ENCODE measurements at places on chromosomes 1 and 21. TPM values are rescaled to one million over a fixed set of nuclear protein-coding genes. Genes with fewer than 3 reads are reported as not detected.
A peak's percentile ranks its signal among the peaks of the same experiment; 100 is the strongest.

GRCh38 chr1:154379301-154379700 lies 25.8 kb upstream of the IL6R start:
- DNase-seq: no peak

The AMPD1 gene
- polyA plus RNA-seq: not detected

- no peak for DNase-seq
Observed at GRCh38 chr1:225362805-225363204, 65.0 kb downstream of the LBR start.

The CORT gene
- 0.76 TPM for polyA plus RNA-seq

DNA sequence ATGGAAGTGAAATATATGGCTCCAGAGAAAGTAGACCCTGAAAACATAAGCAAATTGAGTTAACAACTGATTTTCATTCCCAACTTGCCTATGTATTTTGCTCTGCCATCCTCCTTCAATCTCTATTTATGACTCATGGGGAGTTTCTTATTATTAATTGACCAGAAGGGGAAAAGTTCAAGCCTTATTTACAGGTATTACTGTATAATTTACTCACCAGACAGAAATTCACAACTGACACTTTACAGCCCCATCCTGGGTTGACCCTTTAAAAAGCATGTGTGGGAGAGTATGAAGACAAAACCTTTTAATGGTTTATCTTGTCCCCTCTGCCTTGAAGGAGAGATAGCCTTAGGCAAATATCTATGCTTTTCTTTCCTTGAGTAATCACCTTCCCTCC lies 39.8 kb upstream of the C1orf53 start:
- no peak for DNase-seq

The SPATA1 gene
- 1.7 TPM for polyA plus RNA-seq

DNA sequence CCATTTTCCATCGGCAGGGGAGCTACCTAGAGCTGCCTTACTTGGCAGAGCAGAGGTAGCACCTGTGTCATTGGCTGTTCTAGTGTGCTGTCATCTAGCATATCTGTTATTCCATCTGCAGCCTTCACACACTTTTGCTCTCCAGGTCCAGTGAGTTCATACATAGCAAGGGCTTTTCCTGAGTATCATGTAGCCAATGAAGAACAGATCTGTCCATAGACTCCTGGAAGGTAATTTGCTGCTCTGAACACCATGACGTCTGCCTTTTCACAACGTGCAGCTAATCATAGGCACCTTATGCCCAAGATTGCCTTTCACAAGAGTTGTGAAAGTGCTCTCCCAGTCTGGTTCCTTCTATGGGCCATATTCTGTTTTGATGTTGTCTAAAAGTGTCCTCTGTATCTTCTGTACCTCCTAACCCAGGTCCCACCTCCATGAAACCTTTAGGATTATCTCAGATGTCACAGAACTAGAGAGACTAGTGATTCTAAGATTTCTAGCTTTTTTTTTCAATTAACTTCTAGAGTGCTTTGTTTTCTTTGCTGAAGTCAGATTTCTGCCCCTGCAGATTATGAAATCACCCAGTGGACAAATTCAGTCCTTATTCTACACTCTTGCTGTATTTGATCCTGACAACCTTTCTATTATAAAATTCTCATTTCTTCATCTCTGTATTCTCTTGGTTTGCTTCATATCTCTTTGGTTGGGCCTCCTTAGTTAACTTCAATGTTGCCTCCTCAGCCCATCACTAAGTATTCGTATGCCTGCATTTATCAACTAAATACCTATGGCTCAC lies 134.8 kb downstream of the PBX1 start:
- DNase-seq: no peak

The TDRD10 gene
- polyA plus RNA-seq: 0.71 TPM

DNA sequence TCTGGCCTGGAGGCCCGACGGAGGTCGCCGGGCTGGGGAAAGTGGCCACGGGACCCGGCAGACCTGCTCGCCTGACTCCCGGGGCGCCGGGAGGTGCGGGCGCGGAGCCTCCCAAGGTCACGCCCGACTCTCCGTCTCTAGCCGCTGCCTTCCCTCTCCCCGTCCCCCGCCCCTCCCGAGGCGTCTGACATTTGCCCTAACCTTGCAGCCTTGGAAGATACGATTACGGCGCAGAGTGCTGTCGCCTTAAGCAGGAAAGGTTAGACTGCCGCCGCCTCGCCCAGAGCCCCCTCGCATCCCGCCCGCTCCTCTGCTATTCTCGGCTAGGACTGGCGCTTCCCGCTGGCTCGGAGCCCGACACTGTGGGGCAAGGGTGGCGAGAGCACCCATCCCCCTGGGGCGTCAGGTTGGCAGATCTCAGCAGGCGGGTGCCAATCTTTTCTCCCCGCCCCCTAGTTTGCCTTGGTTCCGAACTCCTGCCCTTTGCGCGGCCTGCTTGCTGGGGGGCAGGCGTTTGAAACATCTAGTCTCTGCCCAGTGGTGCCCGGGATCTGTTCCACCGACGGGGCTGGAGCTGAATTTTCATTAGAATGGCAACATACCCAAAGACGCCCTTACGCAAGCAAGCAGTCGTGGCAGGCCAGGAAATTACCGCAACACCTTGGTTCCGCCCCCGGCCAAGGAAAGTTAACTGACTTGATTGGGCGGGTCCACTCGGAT lies 835 bp downstream of the PGM1 start:
- peak; percentile 29 for DNase-seq

The PPM1J gene
- 1.1 TPM for polyA plus RNA-seq

DNA sequence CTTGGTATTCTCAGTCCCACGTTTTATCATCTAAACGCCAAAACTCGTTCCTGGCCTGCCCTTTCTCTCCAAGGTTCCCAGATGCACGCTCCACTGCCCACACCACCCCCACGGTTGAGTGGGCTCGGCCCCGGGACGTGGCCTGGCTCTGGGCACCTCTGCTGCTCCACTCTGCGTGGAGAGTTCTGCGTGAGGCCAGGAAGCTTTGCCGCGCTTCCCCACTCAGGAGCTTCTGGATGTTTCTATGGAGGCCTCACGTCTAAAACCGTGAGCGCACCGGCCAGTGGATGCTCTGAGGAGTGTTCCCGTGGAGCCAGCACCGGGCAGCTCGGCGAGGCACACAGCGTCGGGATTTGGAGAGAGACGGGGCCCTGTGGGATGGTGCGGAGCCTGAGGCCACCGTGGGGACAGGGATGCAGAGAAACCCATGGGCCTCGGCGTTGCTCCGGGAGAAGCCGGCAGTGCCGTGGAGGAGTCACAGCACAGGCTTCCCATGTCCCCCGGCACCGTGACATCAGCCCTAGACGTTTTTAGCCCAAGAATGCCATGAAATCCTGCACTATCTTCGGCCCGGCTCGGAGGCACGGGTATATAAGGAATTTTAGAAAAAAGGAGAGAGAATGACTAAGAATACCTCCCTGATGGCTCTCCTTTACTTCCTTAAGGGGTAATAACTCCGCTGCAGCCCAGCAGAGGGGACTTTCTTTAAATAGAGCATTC lies 125.9 kb downstream of the PRDM16 start:
- no peak for DNase-seq

DNA sequence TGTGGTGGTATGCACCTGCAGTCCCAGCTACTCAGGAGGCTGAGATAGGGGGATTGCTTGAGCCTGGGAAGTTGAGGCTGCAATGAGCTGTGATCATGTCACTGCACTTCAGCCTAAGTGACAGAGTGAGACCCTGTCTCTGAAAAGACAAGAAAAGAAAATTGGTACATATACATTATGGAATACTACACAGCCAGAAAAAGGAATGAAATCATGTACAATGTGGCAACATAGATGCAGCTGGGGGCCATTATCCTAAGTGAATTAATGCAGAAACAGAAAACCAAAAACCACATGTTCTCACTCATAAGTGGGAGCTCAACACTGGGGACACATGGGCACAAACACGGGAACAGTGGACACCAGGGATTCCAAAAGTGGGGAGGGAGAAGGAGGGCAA lies 7.1 kb upstream of the CFAP107 start:
- no peak for DNase-seq

The ADAMTS1 gene
- 110 TPM for polyA plus RNA-seq

- DNase-seq: no peak
Observed at GRCh38 chr1:2791027-2791760, 10.3 kb downstream of the TTC34 start.

Data from right renal cortex interstitium (tissue), 3 donors.